Effector CD8-positive, alpha-beta T cell (primary cell): ENCODE measurements at places on chromosomes 13 and 19.

DNA sequence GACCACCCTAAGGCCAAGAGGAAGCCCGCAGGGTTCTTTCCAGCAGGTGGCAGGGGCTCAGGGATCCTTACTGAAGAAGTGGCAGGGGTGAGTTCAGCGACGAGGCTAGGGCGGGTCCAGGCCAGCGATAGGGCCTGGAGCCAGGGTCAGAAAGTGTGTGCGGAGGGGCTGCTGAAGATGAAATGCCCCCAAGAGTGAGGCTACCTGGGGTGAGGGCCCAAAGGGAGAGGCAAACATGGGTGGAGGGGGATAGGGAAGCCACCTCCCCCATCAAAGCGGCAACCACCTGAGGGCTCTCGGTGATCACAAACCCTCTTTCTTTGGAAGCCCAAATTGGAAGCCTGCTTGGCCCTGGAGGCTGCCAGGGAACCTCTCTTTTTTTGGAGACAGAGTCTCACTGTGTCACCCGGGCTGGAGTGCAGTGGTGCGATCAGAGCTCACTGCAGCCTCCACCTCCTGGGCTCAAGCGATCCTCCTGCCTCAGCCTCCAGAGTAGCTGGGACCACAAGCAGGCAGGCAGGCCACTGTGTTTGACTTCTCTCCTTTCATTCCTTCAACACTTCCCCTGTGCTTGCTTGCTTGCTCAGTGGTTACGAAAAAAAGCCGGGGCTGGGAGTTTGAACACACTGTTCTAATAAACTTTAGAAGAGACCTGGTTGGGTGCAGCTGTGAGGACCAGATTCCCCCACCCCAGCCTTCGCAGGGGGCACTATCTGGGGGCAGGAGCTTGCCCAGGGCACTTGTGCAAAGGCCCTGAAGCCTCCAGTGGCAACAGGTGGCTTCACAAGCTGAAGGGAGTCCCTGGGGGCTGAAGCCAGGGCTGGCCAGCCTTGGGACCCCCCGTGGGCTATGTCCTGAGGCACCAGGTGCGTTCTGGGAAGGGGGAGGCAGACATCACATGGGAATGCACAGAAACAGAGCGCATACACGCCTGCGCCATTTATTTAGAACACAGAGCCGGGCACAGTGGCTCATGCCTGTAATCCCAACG is 1.4 kb upstream of the ATP8B3 start:
- no peak for DNase-seq

GRCh38 chr19:14544977-14545715 is 15.8 kb downstream of the TECR start:
- DNase-seq: no peak

DNA sequence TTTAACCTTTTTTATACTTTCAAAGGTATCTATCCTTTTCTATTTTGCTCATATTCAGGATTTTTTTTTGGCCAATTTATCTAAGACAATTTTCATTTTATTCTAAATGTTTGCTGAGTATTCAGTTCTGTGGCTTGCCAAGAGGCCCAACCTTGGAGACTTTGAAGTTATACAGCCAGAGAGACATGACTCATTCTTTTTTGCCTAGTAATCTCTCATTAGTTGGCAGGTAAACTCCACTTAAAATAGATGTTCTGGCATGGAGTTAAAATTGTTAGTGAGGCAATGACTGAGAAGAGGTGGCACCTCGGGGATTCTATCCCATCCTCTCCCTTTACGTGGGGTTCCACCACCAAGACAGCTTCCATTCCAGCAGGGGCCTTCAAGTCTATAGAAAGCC is 213.8 kb downstream of the KCTD12 start:
- no peak for DNase-seq

GRCh38 chr13:60887711-60888110 is 490.7 kb downstream of the TDRD3 start:
- DNase-seq: no peak

DNA sequence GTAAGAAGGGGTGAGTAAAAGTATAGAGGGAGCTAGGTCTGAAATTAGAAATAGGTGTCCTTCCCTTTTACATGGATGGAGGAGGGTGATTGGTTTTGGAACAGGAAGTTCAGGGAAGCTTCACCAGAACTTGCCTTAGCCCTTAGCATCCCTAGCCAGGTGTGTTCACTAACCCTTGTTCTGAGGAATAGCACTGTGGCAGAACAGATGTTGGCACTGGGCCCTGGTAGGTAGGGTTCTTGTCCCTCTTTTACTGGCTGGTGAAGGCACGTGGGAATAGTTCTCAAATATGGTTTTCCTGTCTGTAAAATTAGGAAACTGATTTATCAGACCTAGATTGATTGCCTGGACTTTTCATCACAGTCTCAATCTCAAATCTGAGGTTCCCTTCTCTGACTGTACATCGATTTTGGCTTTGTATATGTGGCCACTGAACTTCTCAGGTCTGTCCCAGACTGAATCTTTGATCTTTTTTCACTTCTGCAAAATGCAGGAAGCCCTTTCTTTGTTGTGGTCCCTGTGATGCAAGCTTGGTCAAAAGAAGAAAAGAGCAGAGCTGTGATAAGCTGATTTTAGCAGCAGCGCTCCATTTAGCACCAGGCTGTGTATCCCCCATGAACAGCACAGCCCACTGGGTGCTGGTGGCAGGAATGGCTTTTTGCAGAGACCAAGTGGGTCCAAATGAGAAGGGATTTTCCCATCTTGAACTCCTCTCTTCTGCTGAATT is 86.2 kb upstream of the HTR2A start:
- DNase-seq: no peak
